ENCODE measurements at places on chromosomes 11 and 22.

- H3K27ac ChIP-seq, result no peak overlapping the region
- H3K36me3 ChIP-seq, result no peaks in the 10 kb centered on the region
- H3K4me3 ChIP-seq, result no peak overlapping the region
- H3K4me1 ChIP-seq, result no peaks in the 10 kb centered on the region
Measured at GRCh38 chr11:40388097-40388818, 1071.2 kb downstream of the LRRC4C start.

DNA sequence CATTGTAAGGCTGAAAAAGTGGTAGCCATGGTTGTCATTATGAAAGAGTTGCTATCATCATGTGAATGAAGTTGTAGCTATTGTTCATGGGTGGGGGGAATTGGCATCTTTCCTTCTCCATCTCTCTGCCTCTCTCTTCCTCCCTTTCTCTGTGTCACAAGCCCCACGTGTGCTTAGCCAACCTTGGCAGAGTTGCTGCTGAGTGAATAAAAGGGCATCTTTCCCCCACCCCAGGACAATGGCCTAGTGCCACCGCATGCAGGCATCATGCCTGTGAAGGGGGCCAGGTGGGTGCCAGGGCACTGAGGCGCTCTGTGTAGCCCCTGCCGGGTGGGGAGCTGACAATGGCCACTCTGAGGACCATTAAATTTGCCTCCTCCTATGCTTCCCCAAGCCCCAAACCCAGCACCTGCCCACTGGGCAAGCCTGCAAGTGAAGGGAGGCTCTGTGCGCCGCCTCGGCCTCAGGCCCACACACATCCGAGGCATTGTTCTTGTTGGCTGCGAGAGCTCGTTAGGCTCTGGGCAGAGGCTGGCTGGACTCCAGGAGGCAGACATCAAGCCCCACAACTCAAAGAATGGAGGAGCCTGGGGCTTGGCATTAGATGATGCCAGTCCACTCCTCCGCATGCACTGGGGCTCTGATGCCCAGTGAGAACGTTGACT is 103.9 kb downstream of the SEZ6L start:
- H3K4me1 ChIP-seq, result no peaks in the 10 kb centered on the region
- no peak overlapping the region for H3K4me3 ChIP-seq

DNA sequence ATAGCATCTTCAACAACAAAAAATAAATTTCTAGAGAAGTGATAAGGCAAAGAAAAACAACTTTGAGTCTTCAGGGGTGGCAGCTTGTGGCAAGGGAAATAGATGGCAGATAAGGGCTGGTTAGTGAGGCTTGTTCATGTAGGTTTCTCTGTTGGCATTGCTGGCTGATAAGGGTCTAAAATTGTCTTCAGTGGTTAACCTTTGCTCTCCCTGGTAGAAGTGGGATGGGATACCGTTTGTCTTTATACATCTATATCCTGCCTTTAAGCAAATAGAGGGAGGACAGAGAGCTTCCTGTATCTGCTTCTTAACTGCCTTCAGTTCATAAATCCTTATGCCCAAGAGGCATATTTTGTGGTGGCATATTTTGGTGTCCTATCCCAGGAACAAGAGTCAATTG is 57.1 kb downstream of the TRAF6 start:
- H3K27ac ChIP-seq, result peak overlapping the region; percentile 88
- H3K4me1 ChIP-seq, result peaks cover 95% of the 10 kb centered on the region
- DNase-seq, result no peak
- no peak overlapping the region for H3K4me3 ChIP-seq
- peaks cover 46% of the 10 kb centered on the region for H3K36me3 ChIP-seq

GRCh38 chr22:28252539-28252938 is 333.5 kb upstream of the PITPNB start:
- no peaks in the 10 kb centered on the region for H3K36me3 ChIP-seq
- H3K27me3 ChIP-seq, result no peaks in the 10 kb centered on the region
- DNase-seq, result no peak
- H3K27ac ChIP-seq, result no peak overlapping the region
- peaks cover 14% of the 10 kb centered on the region for H3K4me1 ChIP-seq

GRCh38 chr11:86492370-86493010 is 117.8 kb downstream of the CCDC81 start:
- H3K27ac ChIP-seq, result peak overlapping the region; percentile 63
- peaks cover 2% of the 10 kb centered on the region for H3K36me3 ChIP-seq
- peaks cover 72% of the 10 kb centered on the region for H3K4me1 ChIP-seq
- DNase-seq, result no peak
- no peaks in the 10 kb centered on the region for H3K27me3 ChIP-seq
- no peak overlapping the region for H3K4me3 ChIP-seq

DNA sequence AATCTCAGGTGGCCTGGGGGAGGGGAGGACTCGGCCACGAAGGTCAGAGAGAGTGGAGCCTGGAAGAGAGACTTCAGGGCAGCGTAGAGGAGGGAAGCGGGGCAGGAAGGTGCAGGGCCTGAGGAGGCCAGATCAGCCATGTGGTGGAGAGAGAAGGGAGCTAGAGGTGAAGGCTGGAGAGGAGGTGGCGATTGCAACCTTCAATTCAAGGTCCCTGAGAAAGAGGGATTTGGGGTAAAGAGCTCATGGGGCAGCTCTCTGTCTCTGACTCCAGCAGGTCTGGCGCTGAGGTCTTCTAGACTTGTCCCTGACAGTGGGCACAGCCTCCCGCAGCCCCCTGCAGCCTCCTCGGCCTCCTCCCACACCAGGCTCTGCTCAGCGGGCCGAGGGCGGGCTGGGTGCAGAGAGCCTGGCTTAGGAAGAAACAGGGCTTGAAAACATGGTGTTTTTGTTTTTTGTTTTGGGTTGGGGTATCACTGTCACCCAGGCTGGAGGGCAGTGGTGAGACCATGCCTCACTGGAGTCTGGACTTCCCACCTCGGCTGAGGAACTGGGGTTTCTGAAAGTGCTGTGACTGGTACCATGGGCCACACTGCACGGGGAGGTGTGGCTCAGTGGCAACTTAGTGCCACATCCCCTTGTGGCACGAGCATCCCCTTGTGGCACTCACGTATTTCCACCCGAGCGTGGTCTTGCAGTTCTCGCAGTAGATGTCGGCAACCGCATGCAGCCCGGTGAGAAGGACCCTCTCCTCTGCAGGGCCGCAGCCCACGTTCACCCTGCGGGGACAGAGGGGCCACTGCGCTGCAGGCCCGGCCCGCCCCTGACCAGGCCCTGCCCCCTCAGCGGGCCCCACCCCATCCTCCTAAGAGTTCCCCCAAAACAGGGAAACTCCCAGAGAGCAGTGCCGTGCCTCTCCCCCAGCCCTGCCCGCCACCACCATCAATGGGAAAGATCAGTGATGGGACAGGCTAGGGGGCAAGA is 32.6 kb downstream of the YPEL1 start:
- H3K4me1 ChIP-seq, result peaks cover 29% of the 10 kb centered on the region
- no peaks in the 10 kb centered on the region for H3K27me3 ChIP-seq
- H3K4me3 ChIP-seq, result no peak overlapping the region

DNA sequence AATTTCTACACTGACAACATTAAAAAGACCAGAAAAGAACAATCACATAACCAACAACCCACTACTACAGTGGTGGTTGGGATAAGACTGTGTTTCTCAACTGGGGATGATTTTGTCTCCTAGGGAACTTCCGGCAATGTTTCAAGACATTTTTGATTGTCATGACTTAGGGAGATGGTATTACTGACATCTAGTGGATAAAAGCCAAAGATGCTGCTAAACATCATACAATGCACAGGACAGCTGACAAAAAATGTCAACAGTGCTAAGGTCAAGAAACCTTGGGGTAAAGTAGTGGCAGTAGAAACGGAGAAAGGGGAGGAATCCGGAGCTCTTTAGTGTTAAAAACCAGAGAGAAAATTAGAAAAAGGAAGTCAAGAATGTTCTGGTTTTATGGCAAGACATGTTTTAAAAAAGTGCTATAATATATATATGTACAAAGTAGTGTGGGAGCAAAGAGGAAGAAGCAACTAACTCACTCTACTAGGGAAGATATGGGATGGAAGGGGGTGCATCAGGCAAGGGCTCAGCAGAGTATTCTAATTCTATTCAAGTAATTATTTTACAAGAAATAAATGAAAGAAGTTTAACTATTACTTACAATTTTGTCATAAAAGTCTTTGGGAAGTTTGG is 37.2 kb downstream of the CKAP5 start:
- no peak for DNase-seq
- H3K36me3 ChIP-seq, result peaks cover 11% of the 10 kb centered on the region

DNA sequence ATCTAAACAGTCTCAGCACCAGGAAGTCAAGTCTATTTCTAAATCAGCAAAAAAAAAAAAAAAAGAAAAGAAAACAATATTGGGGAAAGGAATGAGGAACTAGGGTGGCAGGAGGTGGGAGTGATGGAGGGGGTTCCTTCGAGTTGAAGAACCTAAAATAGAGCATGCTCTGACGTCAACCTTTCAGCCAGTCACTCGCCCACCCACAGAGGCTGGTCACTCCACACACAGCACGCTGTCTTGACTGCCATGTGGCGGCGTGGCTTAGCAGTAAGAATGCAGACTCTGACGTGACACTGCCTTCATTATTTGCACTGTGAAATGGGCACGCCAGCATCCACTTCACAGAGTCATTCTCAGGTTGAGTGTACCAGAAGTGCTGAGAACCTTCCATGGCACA is 48.3 kb downstream of the LARGE1 start:
- no peak overlapping the region for H3K4me3 ChIP-seq
- H3K4me1 ChIP-seq, result peaks cover 38% of the 10 kb centered on the region
- H3K36me3 ChIP-seq, result no peaks in the 10 kb centered on the region
- DNase-seq, result no peak
- H3K27ac ChIP-seq, result no peak overlapping the region

DNA sequence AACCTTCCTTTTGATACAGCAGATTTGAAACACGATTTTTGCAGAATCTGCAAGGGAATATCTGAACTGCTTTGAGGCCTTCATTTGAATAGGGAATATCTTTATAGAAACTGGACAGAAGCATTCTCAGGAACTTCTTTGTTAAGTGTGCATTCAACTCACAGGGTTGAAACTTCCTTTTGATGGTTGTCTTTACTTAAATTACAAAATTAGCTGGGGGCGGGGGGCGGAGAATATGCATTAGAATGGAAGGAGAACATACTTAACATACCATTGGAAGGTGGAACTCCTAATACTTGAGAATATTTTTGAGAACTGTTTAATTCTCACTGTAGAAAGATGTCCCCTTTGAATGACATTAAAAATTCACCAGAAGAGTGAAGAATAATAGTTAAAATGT is 104.4 kb downstream of the TRIM51G start:
- H3K36me3 ChIP-seq, result peaks cover 2% of the 10 kb centered on the region
- H3K27ac ChIP-seq, result no peak overlapping the region
- no peak for DNase-seq
- no peaks in the 10 kb centered on the region for H3K27me3 ChIP-seq
- no peaks in the 10 kb centered on the region for H3K4me1 ChIP-seq

- no peak overlapping the region for H3K27ac ChIP-seq
Measured at GRCh38 chr22:31302006-31302405, 9.7 kb upstream of the PIK3IP1 start.

GRCh38 chr22:45328822-45329529 is 19.2 kb downstream of the FAM118A start:
- H3K27ac ChIP-seq, result no peak overlapping the region
- H3K27me3 ChIP-seq, result no peaks in the 10 kb centered on the region
- H3K36me3 ChIP-seq, result peaks cover 24% of the 10 kb centered on the region
- no peaks in the 10 kb centered on the region for H3K4me1 ChIP-seq
- no peak overlapping the region for H3K4me3 ChIP-seq
- no peak for DNase-seq

GRCh38 chr11:65498042-65498726 is 661 bp upstream of the MALAT1 start:
- peaks cover 37% of the 10 kb centered on the region for H3K4me1 ChIP-seq
- DNase-seq, result peak; percentile 46
- H3K4me3 ChIP-seq, result no peak overlapping the region
- no peaks in the 10 kb centered on the region for H3K36me3 ChIP-seq

DNA sequence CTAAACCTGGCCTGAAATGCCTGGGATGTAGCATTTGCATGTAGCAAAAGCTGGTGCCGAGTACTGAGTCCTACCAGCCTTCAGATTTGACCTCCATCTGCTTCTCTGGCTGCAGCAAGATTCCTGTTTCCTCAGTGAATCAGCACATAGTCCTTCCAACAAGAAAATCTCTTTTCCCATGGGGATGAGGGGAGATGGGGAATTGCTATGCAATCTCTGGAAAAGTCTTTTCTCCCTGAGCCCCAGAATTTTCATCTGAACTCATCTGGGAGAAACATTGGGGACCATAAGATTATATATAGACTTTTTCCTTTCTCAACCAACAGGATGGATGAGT is 32.0 kb upstream of the YWHAH start:
- no peak for DNase-seq
- peaks cover 7% of the 10 kb centered on the region for H3K4me1 ChIP-seq
- H3K27me3 ChIP-seq, result no peaks in the 10 kb centered on the region
- no peak overlapping the region for H3K27ac ChIP-seq
- peaks cover 8% of the 10 kb centered on the region for H3K36me3 ChIP-seq
- no peak overlapping the region for H3K4me3 ChIP-seq

GRCh38 chr11:110908401-110909105 is 196.3 kb upstream of the ARHGAP20 start:
- peaks cover 13% of the 10 kb centered on the region for H3K4me1 ChIP-seq
- H3K36me3 ChIP-seq, result no peaks in the 10 kb centered on the region
- H3K27ac ChIP-seq, result no peak overlapping the region

DNA sequence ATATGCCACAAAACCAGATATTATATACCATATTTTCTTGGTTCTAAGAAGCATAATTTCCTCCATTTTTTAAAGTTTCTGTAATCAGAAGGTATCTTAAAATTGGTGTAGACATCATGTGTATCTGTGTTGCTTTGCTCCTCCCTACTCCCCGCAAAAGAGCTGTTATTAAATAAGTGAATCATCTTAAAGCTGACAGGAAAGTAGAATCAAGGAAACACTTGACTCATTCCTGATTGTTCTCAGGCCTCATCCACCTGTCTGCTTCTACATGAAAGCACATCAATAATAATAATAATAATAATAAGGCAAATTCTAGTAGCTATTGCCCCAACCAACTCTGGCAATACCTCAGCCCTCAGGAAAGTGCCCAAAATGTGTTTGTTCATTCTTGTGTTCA is 26.2 kb upstream of the GUCY1A2 start:
- no peak overlapping the region for H3K4me3 ChIP-seq
- no peak for DNase-seq
- H3K36me3 ChIP-seq, result peaks cover 2% of the 10 kb centered on the region
- H3K27ac ChIP-seq, result no peak overlapping the region
- H3K4me1 ChIP-seq, result peaks cover 18% of the 10 kb centered on the region

Data from chondrocyte (in vitro differentiated cells).